ENCODE measurements at places on chromosomes 1 and 21.
A peak's percentile ranks its signal among the peaks of the same experiment; 100 is the strongest.

GRCh38 chr1:78490861-78491450 lies at the start of gene PTGFR:
Gene PTGFR, plus strand, starts transcription at chr1:78490974. Its CDS starts 1,770 bp downstream, at chr1:78492744.
- no peaks in the 10 kb centered on the region for H3K36me3 ChIP-seq
- H3K4me1 ChIP-seq = peaks cover 3% of the 10 kb centered on the region
- peaks cover 25% of the 10 kb centered on the region for H3K27me3 ChIP-seq

DNA sequence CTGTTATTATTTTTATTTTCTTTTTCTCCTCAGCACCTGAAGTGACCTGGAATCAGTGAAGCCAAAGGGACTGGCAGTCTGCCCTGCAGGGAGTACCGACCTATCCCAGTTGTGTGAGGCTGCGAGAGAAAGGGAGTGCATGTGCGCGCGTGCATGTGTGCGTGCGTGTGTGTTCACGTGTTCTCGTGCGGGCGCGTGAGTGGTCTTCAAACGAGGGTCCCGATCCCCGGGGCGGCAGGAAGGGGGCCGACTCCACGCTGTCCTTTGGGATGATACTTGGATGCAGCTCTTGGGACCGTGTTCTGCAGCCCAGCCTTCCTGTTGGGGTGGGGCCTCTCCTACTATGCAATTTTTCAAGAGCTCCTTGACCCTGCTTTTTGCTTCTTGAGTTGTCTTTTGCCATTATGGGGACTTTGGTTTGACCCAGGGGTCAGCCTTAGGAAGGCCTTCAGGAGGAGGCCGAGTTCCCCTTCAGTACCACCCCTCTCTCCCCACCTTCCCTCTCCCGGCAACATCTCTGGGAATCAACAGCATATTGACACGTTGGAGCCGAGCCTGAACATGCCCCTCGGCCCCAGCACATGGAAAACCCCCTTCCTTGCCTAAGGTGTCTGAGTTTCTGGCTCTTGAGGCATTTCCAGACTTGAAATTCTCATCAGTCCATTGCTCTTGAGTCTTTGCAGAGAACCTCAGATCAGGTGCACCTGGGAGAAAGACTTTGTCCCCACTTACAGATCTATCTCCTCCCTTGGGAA lies 123.3 kb downstream of the PRDM2 start:
- H3K27me3 ChIP-seq = peaks cover 2% of the 10 kb centered on the region
- DNase-seq = no peak
- H3K4me1 ChIP-seq = no peaks in the 10 kb centered on the region
- H3K27ac ChIP-seq = no peak overlapping the region

GRCh38 chr1:110348771-110349170 lies 9.6 kb downstream of the RBM15 start:
- no peak overlapping the region for H3K4me3 ChIP-seq
- H3K27ac ChIP-seq = peak overlapping the region; percentile 29
- H3K27me3 ChIP-seq = no peaks in the 10 kb centered on the region

- H3K27ac ChIP-seq = no peak overlapping the region
- H3K4me3 ChIP-seq = no peak overlapping the region
- peaks cover 7% of the 10 kb centered on the region for H3K36me3 ChIP-seq
- no peak for DNase-seq
- peaks cover 71% of the 10 kb centered on the region for H3K27me3 ChIP-seq
- H3K4me1 ChIP-seq = peaks cover 6% of the 10 kb centered on the region
These were observed 414.1 kb upstream of the ESRRG start for GRCh38 chr1:217137210-217137881.

- no peaks in the 10 kb centered on the region for H3K36me3 ChIP-seq
- H3K27ac ChIP-seq = no peak overlapping the region
- no peak for DNase-seq
- H3K27me3 ChIP-seq = no peaks in the 10 kb centered on the region
These were observed 1223.9 kb downstream of the BRINP3 start for GRCh38 chr1:189253601-189254350.

Measured in activated CD4-positive, alpha-beta memory T cell treated with anti-CD3 and anti-CD28 coated beads for 36 hours (primary cell).